CD4-positive, alpha-beta T cell treated with Interferon alpha-2 for 1 hour (primary cell): ENCODE measurements at places on chromosomes 4 and X.

- no peak for DNase-seq
These were observed 473.0 kb downstream of the FAT4 start for GRCh38 chr4:125787707-125788106.

- no peak for DNase-seq
These were observed 310.3 kb upstream of the ZFP42 start for GRCh38 chr4:187685247-187685646.

DNA sequence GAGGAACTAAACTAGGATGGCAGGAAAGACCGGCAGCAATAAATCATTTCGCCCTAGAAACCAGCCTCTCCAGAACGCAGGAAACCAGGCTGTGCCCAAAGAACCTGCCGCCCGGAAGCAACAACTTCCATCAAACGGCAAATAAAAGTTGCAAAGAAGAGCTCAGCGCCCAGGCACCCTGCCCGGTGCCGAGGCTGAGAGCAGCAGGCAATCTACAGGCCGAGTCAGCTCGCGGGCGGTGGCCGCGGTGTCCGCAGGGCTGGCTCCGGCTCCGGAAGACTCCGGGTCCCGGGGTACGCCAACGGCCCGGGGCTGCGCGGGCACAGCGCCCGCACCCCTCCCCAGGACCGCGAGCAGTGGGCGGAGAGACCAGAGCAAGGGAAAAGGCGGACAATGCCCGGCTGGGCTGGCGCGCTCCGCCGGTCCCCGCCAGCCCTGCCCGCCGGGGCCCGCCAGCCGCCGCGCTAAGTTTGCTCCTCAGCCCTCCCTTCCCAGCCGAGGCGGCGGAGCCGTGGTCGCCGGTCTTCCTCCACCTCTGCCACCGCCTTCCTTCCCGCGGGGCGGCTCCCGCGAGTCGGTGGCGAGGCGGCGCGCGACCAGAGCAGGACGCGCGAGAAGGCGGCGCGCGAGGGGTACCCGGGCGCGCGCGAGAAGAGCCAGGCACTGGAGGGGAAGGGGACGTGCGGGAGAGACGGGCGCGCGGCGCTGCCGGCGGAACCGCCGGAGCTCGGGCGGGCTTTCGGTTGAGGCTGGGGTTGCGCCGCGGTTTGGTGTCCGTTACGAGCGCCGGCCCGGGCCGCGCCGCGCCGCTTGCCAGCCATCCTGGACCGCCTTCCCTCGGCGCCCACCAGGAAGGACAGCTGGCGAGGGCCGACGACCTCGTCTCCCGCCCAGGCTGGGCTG, 733 bp downstream of the FRYL start:
- DNase-seq = peak; percentile 79

DNA sequence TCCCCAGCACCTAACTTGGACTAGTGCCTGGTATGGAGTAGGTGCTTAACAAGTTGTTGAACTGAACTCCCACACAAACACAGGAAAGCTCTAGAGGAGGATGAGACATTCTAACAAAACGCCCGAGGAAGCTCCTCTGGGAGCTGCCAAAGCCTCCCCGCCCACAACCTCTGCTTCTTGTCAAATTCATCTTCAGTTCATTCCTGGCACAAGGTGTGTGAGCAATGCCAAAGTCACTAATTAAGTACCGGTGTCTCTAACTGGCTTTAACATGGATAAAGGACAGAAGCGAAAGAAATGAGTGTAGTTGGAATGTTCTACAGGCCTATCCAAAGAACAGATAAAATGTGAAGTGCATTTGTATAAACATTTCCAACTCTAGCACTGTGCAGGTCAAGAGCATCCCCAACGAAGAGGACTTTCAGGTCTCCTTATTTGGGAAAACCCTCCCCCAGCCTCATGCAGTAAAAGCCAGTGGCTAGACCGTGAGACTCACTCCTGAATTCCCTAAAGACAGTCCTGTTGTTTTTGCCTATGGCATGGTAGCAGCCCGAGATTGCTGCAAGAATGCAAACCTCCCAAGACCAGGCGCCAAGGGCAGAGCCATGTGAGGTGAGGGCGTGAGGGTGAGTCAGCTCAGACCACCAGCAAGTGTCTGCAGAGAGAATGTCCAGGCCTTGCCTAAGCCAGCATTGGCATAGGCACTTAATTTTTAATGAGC, 72.2 kb upstream of the KLF3 start:
- DNase-seq = no peak

GRCh38 chr4:46316215-46316614, 73.7 kb downstream of the GABRA2 start:
- no peak for DNase-seq

DNA sequence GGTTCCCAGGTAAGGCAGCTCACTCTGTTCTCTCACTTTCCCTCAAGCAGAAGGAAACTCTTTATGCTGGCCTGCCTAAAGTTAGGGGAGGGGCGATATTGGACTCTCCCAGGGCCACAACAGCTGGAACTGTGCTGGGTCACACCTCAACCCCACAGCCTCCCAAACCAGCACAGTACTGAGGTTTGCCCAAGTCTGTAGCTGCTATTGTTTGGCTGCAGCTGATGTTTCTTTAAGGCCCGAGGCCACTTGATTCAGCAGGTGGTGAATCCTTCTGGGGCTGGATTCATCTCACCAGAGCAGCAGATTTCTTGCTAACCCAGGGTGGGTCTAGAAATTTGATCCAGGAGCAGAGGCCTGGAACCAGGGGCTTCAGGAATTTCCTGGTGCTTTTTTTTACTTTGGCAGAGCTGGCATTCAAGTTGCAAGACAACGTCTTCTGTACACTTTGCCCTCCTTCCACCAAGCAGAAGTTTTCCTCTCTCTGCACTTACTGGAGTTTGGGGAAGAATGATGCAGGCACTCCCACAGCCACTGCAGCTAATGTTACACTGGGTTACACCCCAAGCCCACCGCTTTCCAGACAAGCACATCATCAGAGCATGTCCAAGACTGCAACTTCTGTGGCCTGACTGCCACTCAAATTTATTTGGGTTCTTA, 544.7 kb upstream of the NDST4 start:
- no peak for DNase-seq

DNA sequence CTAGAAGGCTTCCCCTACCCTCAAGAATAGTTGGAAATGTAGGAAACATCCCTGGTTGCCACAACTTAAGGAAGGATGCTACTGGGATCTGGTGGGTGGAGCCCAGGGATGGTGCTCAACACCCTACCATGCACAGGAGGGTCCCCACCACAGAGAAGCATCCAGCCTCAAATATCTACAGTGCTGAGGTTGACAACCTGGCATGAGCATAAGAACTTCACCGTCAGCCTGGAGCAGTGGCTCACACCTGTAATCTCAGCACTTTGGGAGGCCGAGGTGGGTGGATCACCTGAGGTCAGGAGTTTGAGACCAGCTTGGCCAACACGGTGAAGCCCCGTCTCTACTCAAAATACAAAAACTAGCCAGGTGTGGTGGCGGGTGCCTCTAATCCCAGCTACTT, 24.0 kb upstream of the ASMTL start:
- no peak for DNase-seq

GRCh38 chrX:73916489-73916888, 353.5 kb downstream of the CHIC1 start:
- no peak for DNase-seq

- no peak for DNase-seq
These were observed 19.6 kb upstream of the NSUN7 start for GRCh38 chr4:40730091-40730679.

GRCh38 chrX:134375691-134376090, 84.3 kb upstream of the HPRT1 start:
- no peak for DNase-seq

DNA sequence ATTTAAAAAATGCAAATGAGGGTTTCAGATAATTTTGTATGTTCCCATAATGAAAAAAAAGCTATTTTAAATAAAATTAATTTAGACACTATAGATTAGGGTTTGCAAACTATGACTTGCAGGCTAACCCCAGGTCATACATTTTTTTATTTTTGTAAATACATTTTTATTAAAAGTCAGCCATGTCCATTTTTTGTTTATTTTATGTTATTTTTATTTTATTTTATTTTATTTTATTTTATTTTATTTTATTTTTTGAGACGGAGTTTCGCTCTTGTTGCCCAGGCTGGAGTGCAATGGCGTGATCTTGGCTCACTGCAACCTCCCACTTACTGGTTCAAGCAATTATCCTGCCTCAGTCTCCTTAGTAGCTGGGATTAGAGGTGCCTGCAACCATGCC, 460.6 kb downstream of the IL15 start:
- DNase-seq = no peak

- no peak for DNase-seq
These were observed at the start of gene LGI2 for GRCh38 chr4:25030277-25031076. Gene LGI2 (minus strand): TSS chr4:25030946. CDS start chr4:25030693, 253 bp downstream.

DNA sequence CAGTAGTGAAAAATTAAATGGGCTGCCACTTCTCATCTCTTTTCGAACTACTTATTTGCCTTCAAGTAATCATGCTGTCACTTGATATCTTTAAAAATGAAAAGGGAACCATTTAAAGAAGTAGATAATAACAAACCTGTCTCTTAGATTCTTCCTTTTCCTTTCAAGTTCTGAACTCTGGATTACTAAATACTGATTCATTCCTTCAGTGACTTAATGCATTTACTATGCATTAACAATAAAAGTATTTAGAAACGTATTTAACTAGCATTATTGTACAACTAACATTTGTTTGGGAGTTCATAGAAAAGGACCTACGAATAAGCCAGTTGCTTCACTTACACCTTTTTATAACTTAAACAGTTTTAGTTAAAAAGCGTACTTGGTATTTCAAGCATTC, 61.1 kb upstream of the RAB33B start:
- no peak for DNase-seq

DNA sequence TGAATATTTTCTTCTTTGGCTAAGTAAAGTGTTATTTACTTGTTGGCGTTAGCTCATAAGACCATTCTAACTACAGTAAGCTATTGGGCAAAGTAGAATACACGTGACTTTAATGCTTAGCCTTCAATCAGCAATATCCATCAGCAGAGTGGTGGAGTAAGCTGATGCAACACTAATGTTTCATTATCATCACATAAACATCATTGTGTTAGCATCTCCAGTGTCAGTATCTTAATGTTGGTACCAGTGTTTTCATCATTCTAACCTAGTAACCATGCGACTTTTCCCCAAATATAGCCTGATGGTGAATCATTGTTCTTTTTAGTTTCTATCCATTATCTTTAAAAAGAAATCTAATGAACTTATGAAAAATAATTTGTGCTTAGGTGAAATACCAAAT, 48.5 kb downstream of the APOOL start:
- no peak for DNase-seq

GRCh38 chrX:97266406-97267121, 382.9 kb downstream of the RPA4 start:
- DNase-seq = no peak

GRCh38 chrX:35841872-35842271, 43.7 kb downstream of the MAGEB16 start:
- DNase-seq = no peak

DNA sequence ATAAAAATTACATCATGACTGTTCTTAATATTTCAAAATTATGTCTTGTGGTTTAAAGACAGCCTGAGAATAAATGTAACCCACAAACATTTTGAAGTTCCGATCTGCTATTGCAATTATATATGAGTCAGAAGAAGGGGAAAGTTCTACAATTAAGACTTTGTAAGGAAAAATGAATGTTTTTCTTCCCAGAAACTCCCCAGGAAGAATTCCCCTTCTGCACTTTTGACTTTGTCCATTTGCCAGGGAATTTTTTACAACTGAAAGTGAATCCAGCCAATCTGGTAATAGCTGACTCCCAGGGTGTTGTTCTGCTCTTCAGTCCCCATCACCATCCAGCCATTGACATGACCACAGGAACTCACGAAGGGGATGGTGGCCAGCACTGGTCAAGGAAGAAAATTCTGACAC, 61.6 kb upstream of the NOCT start:
- DNase-seq = no peak

DNA sequence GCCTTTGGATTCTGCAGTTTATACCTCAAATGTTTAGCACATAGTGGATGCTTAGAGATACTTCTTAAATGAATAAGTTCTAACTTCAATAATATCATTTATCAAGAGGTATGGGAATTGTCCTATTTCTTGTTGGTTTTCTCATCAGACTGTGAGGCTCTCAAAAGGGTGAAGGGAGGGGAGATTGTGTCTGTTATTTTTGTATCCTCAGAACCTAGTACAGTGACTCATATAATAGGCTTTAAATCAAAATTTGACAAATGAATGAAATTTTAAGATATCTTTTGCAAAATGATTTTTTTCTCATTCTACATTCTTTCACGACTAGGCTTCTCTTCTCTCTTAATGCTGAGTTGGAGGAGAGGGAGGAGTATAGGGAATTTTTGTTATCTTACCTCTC, 89.5 kb downstream of the KDR start:
- DNase-seq = no peak

GRCh38 chrX:45068569-45068968, 132.1 kb downstream of the DIPK2B start:
- no peak for DNase-seq

GRCh38 chr4:168981460-168981859, 28.6 kb downstream of the CBR4 start:
- DNase-seq = no peak

- no peak for DNase-seq
These were observed 173.5 kb upstream of the FMR1 start for GRCh38 chrX:147738265-147738664.

- no peak for DNase-seq
These were observed 33.9 kb upstream of the ADGRG2 start for GRCh38 chrX:19156186-19156585.

GRCh38 chrX:31268359-31268758, 196.5 kb upstream of the FTHL17 start:
- no peak for DNase-seq

GRCh38 chrX:69365349-69365748, 138.8 kb upstream of the NALF2 start:
- no peak for DNase-seq

GRCh38 chr4:176406736-176407135, 87.0 kb downstream of the SPCS3 start:
- no peak for DNase-seq

- no peak for DNase-seq
These were observed 763.8 kb upstream of the AADAT start for GRCh38 chr4:170853422-170854021.

- DNase-seq = peak; percentile 65
These were observed 17.9 kb upstream of the NSUN7 start for GRCh38 chr4:40731792-40732245.

DNA sequence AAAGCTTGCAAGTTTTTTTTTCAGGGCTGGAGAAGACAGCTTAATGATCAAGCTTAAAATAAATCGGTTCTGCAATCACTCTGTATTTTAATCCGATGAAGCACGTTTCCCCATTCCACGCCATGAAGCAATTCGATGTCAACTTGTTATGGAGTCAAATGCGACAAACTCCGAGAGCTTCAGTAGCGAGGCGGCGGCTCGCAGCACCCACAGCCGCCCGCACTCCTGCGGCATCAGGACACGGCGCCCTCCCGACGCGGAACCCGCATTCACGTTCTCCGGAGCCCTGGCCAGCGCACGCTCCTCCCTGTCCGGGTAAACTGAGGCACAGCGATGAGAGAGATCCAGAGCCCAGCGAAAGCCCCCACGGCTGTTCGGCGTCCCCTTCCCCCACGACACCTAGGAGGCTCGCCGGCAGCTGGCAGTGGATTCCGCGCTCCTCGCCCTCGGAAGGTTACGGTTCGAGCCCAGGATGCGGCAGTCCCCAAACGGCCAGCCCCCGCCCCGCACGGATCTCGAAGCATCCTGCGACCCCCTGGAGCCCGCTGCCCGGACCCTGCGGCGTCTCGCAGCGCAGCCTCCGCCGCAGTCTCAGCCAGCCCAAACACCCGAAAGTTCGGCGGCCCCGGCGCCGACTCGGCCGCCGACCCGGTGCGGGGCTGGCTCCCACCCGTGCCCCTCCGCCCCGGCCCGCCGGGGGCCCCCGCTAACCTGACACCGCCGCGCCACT, 507 bp downstream of the MFAP3L start:
- DNase-seq = peak; percentile 6
